ENCODE measurements at places on chromosomes 5 and 9. TPM values are rescaled to one million over a fixed set of nuclear protein-coding genes. Genes with fewer than 3 reads are reported as not detected.

UGT3A2 gene
- total RNA-seq, result not detected

CYLC2 gene
- total RNA-seq, result not detected

GRCh38 chr9:73132034-73132776 lies 19.5 kb upstream of the ANXA1 start:
- peak; percentile 85 for DNase-seq

GRCh38 chr9:113467183-113467582 lies 3.7 kb downstream of the RGS3 start:
- DNase-seq, result no peak

DNA sequence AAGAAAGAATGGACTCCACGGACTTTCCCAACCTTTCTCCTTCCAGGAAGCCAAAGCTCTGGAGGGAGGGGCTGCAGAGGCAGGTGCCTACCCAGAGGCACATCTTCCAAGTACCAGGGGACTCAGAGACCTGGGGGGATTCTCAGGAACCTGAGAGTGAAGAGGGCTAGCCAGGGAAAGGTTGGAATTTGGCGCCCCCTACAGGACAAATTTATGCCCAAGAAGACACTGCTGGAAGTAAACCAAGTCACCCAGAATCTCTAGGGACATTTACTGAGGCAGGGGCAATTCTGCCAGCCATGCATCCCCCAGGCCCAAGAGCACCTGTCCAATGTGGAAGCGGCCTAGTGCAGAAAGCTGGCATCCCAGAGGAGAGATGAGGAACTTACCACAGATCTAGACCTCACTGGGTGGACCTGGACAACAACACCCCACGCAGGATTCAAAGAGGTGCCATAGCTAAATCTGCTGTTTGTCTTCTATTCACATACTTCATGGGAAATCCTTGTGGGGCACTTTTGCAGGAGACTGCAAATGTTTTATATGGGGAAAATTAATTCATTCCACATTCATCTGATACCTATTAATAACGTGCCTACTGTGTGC lies 25.9 kb upstream of the IDNK start:
- DNase-seq, result peak; percentile 51

GRCh38 chr5:106392766-106393165 lies 1278.0 kb downstream of the EFNA5 start:
- no peak for DNase-seq

DNA sequence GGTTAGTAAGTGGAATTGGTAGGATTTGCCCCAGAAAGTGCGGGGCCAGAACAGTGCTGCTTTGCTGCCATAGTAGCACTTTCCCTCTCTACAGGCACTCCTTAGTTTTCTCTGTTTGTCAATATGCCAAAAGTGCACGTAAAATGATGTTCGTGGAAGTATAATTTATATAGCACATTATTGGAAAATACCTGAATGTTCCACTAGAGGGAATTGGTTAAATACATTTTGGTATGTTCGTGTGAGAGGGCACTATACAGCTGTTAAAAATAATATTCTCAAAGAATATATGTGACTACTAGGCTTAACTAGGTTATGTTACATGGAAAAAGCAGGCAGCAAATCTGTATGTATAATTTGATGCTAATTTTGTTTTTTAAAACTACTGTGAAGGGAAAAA lies 184.0 kb upstream of the GDNF start:
- DNase-seq, result no peak

DNA sequence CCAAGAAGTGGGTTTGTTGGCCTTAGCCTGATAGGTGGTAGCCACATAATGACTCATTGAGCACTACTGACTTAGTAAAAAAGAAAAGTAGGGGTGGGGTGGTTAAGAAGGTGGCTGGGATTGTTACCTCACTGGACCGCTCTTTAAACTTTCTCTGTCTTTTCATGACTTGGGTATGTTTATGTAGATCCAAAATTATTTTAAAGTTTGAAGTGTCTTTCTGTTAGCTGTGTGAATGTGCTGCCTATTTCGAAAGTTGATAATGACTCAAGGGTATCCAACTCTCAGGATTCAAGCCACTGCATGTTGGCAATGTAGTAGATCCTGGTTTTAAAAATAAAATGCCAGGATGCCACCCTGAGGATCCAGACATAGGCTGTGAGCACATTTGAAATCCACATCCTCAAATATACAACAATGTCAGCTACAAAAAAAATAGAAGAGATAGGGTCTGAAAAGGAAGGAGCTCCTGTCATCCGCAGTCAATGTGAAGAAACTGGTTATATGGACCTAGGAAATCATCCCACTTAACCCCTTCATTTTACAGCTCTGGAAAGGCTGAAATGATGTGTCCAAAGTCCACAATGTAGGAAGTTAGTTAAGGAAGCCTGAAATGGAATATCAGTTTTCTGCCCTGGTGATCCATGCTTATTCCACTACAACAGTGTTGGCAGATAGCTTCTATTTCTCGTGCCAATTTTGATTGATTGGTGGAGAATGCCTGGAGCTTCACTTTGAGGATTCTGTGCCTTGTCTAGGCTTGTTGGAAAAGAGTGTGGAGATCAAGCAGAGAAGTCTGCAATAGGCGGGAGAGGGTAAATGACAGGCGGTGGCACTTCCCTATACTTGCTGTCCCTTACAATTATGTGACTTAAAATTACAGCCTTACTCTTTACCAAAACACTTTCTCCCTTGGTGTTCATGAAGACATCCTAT lies 23.4 kb downstream of the ZNF462 start:
- no peak for DNase-seq

- no peak for DNase-seq
Observed at GRCh38 chr5:82622711-82623514, 344.8 kb upstream of the RPS23 start.

GRCh38 chr5:43658509-43658908 lies 55.5 kb downstream of the NNT start:
- peak; percentile 55 for DNase-seq

Data from myocyte (in vitro differentiated cells).